ENCODE measurements at places on chromosomes 3 and 15. TPM values are rescaled to one million over a fixed set of nuclear protein-coding genes. Genes with fewer than 3 reads are reported as not detected.

ACY1 gene
- total RNA-seq: 14.7 TPM

GRCh38 chr3:68088216-68088615 lies 433.8 kb upstream of the SUCLG2 start:
- H3K4me3 ChIP-seq: no peak overlapping the region
- H3K36me3 ChIP-seq: no peaks in the 10 kb centered on the region
- DNase-seq: no peak
- H3K27me3 ChIP-seq: no peaks in the 10 kb centered on the region

DNA sequence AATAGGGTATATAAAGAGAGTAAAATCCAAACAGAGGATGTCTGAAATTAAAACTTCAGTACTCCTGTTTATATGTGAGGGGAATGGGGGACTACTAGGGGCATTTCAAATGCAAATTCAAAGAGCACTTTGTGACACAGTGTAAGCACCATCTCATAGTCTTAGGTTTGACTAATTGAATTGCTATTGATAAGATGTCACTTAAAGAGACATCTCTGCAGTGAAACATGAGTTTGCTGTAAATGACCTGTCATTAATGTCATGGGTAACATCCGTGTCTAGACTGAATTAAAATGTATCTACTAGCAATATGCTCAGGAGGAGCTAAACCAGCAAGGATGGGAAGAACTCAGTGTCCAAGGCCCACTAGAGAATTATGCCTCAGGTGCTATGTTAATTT lies 41.0 kb downstream of the ROBO1 start:
- no peaks in the 10 kb centered on the region for H3K4me1 ChIP-seq
- no peaks in the 10 kb centered on the region for H3K27me3 ChIP-seq
- H3K4me3 ChIP-seq: no peak overlapping the region
- H3K36me3 ChIP-seq: no peaks in the 10 kb centered on the region

- H3K27me3 ChIP-seq: no peaks in the 10 kb centered on the region
- no peaks in the 10 kb centered on the region for H3K36me3 ChIP-seq
- no peak overlapping the region for H3K27ac ChIP-seq
- no peak overlapping the region for H3K4me3 ChIP-seq
- H3K4me1 ChIP-seq: peaks cover 15% of the 10 kb centered on the region
- no peak for DNase-seq
Measured at GRCh38 chr15:74400313-74400860, 32.9 kb upstream of the CYP11A1 start.

DNA sequence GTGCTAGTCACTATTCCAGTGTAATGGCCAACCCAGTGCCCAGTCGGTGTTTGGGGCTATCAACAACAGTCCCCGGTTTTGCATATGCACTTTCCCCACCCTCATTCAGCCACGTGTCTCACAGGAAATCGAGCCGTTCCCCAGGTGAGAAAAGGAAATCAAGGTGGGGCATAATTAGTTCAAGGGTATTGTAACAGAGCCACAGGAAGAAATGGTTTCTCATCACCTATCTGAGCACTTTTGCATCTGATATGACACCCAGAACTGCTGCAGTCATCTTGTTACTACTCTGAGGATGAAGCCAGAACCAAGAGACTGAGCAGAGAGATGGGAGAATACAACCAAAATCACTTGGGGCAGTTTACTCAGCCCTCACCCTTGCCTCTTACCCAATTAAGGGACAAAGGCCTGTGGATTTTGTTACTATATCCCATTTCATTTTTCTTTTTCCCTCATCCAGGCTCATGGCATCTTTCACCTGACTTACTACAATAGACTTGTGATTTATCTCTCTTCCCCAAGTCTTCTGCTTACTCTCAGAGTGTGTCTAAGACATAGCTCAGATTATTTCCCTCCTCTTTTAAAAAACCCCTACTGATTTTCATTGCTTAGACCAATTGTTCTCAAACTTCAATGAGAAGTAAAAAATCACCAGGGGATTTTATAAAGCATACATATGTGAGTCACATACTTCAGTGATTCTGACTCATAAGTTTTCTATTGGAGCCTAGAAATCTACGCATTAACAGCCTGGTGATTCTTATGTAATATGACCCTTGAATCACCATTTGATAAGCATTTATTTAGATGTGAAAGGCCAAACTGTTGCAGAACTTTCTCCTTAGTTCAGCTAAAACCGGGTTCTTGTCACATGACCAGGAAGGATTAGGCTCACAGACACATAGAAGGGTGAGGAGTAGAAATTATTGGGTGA lies 40.5 kb downstream of the TRAT1 start:
- no peak overlapping the region for H3K4me3 ChIP-seq
- no peaks in the 10 kb centered on the region for H3K27me3 ChIP-seq
- H3K4me1 ChIP-seq: no peaks in the 10 kb centered on the region
- no peak overlapping the region for H3K27ac ChIP-seq
- DNase-seq: no peak

DNA sequence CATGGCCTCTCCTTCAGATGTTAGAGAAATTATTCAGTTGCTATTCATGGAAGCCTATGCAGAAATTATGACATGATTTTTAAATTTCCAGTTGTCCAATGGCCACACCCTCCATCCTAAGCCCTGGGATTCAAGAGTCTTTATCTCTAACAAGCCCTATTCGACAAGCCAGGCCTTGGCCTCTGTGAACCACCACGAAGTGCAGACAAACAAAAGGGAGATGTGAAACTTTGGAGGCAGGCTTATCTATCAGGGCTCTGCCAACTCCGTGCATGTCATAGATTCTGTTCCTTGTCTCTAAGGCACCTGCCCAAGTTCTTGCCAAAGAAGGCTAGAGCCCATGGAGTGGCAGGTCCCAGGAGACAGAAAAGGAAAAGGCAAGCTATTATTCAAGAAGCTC lies 212.4 kb upstream of the ADAMTS9 start:
- H3K4me1 ChIP-seq: peaks cover 29% of the 10 kb centered on the region
- no peaks in the 10 kb centered on the region for H3K27me3 ChIP-seq
- no peak overlapping the region for H3K4me3 ChIP-seq
- no peaks in the 10 kb centered on the region for H3K36me3 ChIP-seq
- H3K27ac ChIP-seq: no peak overlapping the region

- H3K4me3 ChIP-seq: no peak overlapping the region
- no peaks in the 10 kb centered on the region for H3K36me3 ChIP-seq
- no peak overlapping the region for H3K27ac ChIP-seq
- H3K4me1 ChIP-seq: peaks cover 12% of the 10 kb centered on the region
- no peaks in the 10 kb centered on the region for H3K27me3 ChIP-seq
- DNase-seq: no peak
Measured at GRCh38 chr15:66788024-66788423, 86.0 kb downstream of the SMAD6 start.

DNA sequence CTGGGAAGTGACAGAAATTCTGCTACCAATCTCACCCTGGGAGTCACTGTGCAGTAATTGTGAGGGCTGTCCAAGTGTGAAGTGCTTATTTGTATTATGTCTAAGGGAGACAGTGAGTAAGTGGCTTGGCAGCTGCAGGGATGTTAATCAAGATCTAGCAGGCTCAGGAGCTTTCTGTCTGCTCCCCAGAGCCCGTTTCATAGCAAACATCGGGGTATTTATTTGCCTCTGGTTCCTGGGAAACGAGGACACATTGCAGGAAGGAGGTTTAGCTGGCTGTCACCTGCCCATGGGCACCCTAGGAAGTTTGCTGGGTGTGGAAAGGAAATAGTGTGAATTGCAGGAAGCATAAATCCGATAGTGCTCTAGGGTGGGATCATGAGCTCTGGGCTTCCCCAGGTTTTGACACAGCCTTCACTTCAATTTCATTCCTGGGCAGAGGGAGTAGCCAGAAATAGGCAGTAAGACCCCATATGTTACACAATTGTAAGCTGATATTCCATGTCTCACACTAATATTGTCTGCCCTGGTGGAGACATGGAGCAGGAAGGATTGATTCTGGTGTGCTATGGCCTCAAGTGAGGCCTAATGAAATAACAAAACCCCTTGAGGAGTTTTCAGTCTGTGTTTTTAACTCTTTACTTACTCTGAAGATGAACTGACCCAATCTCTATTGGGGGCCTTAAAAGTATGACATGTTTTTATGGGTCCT lies 74.1 kb upstream of the MITF start:
- H3K4me1 ChIP-seq: no peaks in the 10 kb centered on the region
- H3K36me3 ChIP-seq: no peaks in the 10 kb centered on the region
- H3K27me3 ChIP-seq: no peaks in the 10 kb centered on the region

- no peaks in the 10 kb centered on the region for H3K27me3 ChIP-seq
- H3K27ac ChIP-seq: no peak overlapping the region
- H3K36me3 ChIP-seq: no peaks in the 10 kb centered on the region
Measured at GRCh38 chr15:39404767-39405181, 176.1 kb upstream of the THBS1 start.

DNA sequence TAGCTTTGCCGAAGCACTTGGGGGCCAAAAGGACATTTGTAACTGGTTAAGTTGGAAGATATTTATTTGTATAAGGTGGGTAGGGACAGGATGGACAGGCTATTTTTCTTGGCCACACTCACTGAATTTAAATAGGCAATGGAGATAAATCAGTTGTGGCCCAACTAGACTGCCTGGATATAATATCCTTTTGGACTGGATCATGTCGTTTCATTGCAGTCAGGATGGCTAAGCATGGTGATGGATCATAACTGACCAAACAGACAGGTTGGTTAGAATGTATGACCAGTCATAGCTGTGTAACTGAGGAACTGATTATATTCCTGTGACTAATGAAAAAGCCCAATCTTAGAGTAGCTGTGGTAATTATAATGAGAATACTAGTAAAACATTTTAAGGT lies 284.0 kb downstream of the LPP start:
- no peak overlapping the region for H3K27ac ChIP-seq
- no peaks in the 10 kb centered on the region for H3K36me3 ChIP-seq
- no peaks in the 10 kb centered on the region for H3K27me3 ChIP-seq
- no peak for DNase-seq
- H3K4me1 ChIP-seq: peaks cover 1% of the 10 kb centered on the region
- no peak overlapping the region for H3K4me3 ChIP-seq

- no peak overlapping the region for H3K27ac ChIP-seq
- DNase-seq: no peak
- H3K4me3 ChIP-seq: no peak overlapping the region
- H3K27me3 ChIP-seq: no peaks in the 10 kb centered on the region
Measured at GRCh38 chr15:85515212-85515611, 134.8 kb downstream of the AKAP13 start.

- H3K27me3 ChIP-seq: no peaks in the 10 kb centered on the region
- no peaks in the 10 kb centered on the region for H3K36me3 ChIP-seq
- peaks cover 3% of the 10 kb centered on the region for H3K4me1 ChIP-seq
- H3K27ac ChIP-seq: no peak overlapping the region
- no peak for DNase-seq
- H3K4me3 ChIP-seq: no peak overlapping the region
Measured at GRCh38 chr3:65888980-65889706, 149.6 kb downstream of the MAGI1 start.

- H3K4me3 ChIP-seq: no peak overlapping the region
- H3K36me3 ChIP-seq: no peaks in the 10 kb centered on the region
- H3K4me1 ChIP-seq: no peaks in the 10 kb centered on the region
- no peak for DNase-seq
Measured at GRCh38 chr15:83378921-83379578, 68.1 kb upstream of the SH3GL3 start.

- H3K36me3 ChIP-seq: no peaks in the 10 kb centered on the region
- H3K4me1 ChIP-seq: peaks cover 13% of the 10 kb centered on the region
- no peaks in the 10 kb centered on the region for H3K27me3 ChIP-seq
Measured at GRCh38 chr3:8484409-8485140, 17.0 kb upstream of the LMCD1 start.

DNA sequence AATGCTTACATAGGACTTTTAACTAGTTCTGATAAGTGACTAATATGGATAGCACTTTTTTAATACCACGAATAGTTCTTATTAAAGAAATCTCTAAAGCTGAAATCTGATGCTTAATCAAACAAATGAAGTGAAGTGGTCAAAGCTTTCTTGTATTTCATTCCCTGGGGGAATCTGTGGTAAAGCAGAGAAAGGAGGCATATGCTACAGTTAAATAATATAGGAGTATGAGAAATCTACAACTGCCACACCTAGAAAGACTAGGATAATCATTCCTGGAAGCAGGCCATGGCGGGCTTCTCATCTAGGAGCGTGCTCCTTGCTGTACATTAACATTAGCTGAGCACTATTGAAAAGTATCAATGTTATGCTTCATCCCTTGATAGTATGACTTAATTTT lies 835.7 kb downstream of the OTOL1 start:
- no peaks in the 10 kb centered on the region for H3K4me1 ChIP-seq
- H3K27me3 ChIP-seq: no peaks in the 10 kb centered on the region
- H3K4me3 ChIP-seq: no peak overlapping the region
- no peak for DNase-seq

MOBP gene
- 0.24 TPM for total RNA-seq

DNA sequence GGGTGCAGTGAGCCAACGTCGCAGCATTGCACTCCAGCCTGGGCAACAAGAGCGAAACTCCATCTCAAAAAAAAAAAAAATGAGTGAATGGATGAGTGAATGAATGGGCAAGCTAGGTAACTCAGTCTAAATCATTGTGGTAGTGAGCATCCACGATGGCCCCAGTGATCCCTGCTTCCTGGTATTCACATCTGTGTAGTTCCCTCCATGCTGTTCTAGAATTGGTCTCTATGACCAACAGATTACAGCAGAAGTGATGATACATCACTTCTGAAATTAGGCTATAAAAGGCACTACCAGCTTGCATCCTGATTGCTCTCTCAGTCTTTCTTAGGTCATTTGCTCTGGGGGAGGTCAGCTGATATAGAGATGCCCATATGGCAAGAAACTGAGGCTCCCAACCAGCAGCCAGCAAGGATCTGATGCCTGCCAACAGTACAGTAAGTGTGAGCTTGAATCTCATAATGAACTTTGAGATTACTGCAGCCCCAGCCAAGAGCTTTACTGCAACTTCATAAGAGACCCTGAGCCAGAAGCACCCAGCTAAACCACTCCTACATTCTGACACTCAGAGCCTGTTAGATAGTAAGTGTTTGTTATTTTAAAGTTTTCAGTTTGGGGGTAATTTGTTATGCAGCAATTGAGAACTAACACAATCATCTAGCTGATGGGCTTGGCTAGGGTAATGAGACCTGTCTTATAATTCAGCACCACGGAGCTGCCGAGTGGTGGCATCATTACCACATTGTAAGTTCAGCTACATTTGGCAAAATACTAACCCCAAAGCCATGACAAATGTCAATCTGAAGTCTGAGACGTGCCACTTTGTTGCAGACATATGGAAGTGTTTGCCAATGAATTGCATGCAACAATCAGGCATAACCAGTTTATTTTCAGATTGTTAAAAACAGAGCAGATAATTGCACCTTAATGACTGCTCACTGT lies 53.0 kb downstream of the KLHL6 start:
- H3K27me3 ChIP-seq: no peaks in the 10 kb centered on the region
- H3K4me3 ChIP-seq: no peak overlapping the region
- H3K36me3 ChIP-seq: no peaks in the 10 kb centered on the region
- no peak for DNase-seq
- H3K4me1 ChIP-seq: no peaks in the 10 kb centered on the region

GRCh38 chr3:20140881-20141280 lies 45.1 kb downstream of the SGO1 start:
- H3K4me3 ChIP-seq: no peak overlapping the region
- no peaks in the 10 kb centered on the region for H3K4me1 ChIP-seq
- H3K36me3 ChIP-seq: no peaks in the 10 kb centered on the region
- no peaks in the 10 kb centered on the region for H3K27me3 ChIP-seq
- DNase-seq: no peak
